CD4-positive, alpha-beta T cell treated with Interleukin-15 for 4 hours (primary cell): ENCODE measurements at places on chromosomes 12 and 14.
A peak's percentile ranks its signal among the peaks of the same experiment; 100 is the strongest.

DNA sequence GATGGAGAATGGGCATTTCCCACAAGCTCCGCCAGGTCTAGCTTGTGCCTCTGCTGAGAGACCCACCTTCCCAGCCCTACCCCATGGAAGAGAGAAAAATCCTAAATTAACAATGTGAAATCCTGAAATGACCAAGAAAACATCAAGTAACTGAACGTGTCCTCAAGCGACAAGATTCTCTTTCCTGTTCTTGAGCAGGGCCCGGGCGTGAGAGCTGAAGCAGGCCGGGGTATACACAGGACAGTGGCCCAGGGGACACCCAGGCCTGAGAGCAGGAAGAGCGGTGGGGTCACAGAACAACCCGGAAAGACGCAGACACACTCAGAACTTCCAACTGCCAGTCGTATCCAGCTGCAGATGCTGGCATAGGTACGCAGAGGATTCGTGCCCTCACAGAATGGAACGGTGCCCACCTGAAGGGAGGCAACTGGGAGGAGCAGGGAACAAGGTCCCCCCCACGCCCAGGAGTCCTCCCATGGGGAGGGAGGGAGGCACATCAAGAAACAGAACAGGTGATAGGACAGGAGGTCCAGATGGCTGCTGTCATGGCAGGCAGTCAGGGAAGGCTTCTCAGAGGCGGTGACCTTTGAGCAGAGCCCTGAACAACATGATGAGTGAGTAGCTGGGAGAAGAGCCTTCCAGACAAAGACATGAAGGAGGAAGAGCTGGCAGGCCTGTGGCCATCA is 9.1 kb downstream of the RIMBP2 start:
- no peak for DNase-seq

DNA sequence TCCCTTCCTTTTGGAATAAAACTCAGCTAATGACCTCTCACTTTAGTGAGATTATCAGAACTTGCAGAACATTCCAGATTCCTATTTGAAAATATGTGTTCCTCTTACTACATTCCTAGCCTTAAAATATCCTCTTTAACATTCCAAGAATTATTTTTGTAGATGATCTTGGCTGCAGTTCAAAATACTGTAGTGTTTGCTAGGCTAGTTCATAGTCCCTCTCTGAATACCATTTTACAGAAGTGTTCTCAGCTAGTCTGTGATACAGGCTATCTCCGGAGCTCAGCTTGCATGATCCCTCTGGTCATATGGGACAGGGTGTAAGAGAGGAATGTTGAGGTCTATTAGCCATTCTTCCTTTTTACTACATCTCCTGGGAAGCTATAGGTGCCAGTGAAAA is 17.6 kb upstream of the GPR33 start:
- DNase-seq, result no peak

DNA sequence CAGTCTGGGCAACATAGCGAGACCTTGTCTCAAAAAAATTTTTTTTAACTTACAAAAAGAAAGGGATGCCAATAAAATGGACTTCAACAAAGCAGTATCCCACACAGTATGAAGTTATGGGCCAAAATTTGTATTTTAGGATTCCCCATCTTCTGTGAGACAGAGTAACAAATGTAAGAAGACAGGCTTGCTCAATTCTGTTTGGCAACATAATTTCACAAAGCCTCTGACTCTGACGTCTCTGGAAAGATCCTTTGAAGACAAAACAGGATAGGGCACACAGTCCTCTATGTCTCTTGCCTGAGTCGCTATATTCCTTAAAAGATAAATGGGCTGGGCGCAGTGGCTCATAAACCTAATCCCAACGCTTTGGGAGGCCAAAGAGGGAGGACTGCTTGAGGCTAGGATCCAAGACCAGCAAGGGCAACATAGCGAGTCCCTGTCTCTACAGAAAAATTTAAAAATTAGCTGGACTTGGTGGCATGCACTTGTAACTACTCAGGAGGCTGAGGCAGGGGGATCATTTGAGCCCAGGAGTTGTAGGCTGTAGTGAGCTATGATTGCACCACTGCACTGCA is 1.1 kb upstream of the HOMEZ start:
- no peak for DNase-seq

DNA sequence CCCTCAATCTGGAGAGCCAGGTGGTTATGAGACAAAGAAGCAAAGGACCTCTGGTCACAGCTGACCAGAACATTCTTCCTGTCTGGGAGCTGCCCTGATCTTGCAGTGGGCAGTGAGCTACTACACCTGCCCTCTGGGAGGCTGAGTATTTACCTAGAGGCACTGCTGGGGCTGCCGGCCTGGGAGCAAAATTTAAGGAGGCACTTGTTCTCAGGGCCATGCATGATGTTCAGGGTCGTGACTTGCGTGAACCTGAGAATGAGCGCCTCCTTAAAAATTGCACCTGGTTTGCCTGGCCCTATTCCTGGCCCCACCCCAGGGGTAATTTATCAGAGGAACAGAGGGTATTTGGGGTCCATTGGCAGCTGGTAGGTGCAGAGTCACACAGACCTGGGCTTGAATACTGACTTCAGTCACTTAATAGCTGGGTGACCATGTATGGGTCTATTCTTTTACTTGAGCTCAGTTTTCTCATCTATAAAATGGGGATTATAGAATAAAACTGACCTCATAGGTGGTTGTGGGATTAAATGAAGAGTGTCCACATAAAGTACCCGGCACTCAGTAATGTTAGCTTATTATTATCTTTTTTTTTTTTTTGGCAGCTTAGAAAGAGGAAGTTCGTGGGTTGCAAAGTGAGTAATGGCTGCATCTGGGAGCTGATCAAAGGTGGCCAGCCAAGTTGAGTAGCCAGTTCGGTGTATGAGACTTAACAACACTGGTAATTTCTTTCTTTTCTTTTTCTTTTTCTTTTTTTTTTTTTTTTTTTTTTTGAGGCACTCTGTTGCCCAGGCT is 107.4 kb upstream of the MED13L start:
- DNase-seq, result no peak

GRCh38 chr12:94150240-94151121 is 2.1 kb downstream of the PLXNC1 start:
- DNase-seq, result no peak

GRCh38 chr12:88336076-88336739 is 194.1 kb downstream of the TMTC3 start:
- DNase-seq, result no peak

DNA sequence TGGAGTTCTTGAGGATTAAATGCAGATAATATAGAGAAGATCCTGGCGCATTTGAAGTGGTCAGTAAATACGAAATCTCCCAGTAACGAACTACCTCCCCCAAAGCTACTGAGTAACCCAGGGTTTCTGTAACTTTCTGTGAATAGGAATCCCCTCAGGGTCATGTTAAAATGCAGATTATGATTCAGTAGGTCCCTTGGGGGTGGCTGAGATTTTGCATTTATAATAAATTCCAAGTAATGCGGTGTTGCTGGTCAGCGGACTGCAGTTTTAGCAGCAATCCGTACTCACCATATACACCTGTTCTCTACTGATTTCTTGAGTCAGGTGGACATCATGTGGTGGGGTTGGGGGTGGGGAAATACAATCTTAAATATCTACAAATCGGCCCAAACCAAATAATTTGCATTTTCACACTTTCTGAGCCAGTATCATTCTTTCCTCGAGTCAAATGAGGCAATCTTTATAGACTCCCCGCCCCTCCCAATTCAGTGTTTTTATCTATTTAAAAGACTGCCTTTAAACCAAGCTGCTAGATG is 868 bp downstream of the SPATA7 start:
- DNase-seq, result no peak

DNA sequence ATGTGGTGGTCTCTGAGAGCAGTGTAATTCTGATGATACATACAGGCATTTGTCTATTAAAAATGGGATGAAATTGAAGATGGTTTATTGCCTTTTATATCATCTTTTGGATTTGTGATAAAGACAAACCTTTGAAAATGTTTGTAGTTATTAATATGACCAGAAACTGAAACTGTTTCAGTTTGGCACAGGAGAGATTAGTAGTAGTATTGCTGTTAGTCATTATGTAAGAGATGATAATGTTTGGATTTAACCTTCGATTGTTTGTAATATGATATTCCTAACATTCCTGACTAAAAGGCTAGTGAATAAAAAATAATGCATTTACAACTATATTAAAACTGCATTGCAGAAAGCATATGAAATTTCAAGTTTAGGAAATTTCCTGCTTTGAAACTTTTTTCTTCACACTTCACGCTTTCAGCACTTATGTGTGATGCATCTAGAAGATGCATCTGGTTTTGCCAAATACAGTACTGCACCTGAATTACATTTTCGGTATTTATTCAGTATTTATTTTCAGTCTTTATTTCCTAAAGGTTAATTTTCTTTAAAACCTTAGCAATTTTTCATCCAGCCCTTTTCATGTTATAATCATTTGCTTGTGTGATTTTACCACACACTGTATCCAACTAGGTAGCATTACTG is 25.5 kb downstream of the ADIPOR2 start:
- no peak for DNase-seq

- DNase-seq, result no peak
Measured at GRCh38 chr12:81092053-81092452, 14.2 kb downstream of the ACSS3 start.

DNA sequence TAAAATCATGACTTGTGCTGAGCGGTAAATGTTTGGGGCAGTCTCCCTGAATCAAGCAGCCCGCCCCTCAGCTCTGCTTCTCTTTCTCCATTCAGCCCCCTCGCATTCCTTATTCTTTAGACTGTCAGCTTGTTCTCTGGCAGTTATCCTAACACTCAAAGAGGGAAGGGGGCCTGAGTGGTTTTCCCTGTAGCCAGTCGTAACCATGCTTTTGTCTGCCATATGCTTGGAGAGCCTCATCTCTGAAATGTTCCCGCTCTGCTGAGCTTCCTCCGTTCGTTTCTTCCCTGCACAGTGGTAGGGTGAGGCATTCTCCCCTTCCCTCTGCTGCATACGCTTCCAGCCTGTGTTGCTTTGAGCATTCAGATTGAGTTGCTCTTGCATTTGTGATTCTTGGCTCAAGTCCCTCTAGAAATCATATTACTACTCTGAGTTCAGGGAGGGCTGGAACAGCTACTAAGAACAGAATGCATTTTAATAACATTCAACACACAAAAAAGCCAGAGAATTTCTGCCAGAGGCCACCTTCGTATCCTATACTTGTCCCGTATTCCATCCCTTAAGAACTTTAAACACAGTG is 119.7 kb downstream of the FBXL14 start:
- DNase-seq, result no peak

- DNase-seq, result no peak
Measured at GRCh38 chr14:22547313-22547947, 41.6 kb downstream of the DAD1 start.

DNA sequence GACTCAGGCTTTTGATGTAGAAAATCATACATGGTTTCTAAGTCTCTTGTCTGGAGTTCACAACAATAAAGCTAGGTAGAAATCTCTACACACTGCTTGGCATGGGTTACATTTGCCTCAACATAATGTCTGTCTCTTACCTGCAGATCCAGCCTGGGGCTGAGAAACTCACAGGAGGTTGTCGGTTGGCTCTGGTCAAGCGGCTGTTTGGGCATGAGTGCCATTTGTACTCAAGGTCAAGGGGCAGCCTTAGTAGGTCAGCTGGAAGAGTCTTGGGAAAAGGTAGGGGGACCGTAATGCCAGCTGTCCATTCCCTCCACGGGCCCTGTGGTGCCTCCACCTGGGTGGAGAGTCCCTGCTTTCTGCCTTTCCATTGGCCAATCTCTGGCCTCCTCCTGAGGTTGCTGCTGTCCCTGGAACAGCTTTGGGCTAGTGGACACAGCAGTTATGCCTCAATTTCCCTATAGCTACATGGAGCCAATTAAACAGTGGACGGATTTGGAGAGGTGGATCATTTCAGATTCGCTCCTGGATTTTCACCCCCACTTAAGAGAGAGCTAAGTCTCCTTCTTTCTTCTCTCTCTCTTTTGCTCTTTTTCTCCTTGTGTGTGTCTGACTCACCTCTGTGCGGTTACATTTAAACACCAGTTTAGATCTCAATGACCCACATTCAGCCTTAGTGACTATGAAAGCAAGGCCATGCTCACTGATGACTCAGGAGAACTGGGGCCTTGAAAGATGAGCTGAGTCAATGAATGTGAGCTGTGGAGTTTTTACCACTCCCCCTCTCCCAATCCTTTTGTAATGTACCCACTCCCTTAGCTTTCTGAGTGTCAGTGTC is 132.8 kb upstream of the HIF1A start:
- DNase-seq, result peak; percentile 65

DNA sequence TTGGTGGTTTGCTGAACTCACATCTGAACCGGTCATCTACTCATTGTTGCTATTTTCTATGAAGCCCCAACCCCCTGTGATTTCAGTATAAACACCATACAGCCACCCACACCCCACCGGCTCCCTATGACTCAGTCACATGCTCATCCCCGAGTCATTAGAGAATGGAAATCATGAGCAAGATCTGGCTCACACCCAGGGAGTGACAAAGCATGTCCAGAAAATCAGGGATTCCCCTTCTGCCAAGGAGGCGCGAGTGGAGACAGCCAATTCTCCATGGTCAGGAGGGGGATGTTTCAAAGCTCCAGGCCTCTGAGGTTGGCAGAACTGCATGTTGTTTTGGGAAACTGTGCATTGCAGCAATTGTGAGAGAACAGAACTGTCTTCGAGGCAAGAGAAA is 657.5 kb upstream of the TBX3 start:
- DNase-seq, result no peak

- no peak for DNase-seq
Measured at GRCh38 chr14:96042248-96042930, 3.2 kb downstream of the C14orf132 start.

DNA sequence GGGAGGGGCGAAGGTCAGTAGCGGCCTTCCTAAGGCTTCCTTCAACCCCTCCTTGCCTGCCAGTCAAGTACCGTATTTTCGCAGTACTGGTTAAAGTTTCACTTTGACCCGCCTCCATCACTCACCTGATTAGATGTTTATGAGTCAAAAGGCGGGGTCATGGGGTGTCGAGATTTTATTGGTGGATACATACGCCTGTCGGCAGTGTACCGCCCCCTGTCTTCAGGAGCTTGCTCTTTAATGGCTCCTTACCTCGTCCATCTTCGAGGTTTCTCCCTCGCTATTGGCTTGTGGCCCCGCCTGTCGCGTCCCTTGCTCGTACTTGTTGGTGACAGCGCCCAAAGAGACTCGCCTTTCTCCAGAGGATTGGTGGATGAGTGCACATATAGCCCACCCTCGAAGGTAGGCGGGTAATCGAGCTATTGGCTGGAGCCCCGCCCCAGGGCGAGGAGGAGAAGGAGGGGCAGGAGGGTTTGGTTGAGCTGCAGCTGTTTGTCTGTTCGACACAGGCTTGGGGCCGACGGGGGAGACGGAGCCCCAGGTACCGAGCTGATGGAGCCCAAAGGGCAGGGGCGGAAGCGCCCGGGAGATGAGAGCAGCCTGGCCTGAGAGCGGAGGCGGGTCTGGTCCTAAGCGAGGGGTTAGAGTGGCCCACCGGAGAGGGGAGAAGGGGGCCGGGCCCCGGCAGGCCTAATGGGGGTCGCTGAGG is at the start of gene RAB5B:
Gene RAB5B, plus strand, starts transcription at position 480 of the 709 bp plus-strand sequence. CDS start 12,883 bp downstream, outside the sequence.
- DNase-seq, result peak; percentile 100
